ENCODE measurements at places on chromosomes 2 and 18. TPM values are rescaled to one million over a fixed set of nuclear protein-coding genes. Genes with fewer than 3 reads are reported as not detected.

- no peak for DNase-seq
Observed at GRCh38 chr2:97784953-97785352, 71.6 kb downstream of the ZAP70 start.

DNA sequence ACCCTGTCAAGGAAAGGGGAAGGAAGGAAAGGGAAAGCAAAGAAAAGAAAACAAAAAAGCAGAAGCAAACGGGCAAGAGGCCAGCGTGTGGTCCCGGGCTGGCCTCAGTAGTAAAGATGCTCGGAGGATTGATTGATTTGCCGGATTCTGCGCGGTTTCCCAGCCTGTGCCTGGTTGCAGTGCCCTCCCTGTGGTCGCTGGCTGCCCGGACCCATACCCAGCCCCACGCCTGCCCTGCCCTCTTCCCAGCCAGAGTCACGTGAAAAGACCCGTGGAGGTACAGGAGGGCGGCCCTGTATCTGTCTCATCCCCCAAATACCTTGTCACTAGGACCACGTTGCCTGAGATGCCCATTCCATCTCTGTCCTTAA, 55.1 kb upstream of the IMP4 start:
- DNase-seq, result no peak

DNA sequence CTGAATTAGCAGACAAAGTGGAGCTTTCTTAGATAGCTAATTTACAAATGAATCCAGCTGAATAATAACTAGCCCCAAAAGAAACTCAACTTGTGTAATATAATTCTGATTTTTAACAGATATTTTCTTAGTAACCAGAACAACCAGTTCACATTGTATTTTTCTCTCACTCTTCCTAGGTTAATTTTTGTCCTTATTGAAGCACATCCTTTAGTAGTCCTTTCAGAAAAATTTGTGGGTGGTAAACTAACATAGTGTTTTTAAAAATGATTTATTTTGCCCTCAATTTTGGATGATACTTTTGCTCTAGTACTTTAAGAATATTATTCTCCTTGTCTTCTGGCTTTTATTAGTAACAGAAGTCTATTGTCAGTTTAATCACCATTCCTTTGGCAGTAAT, 190.6 kb upstream of the SLC39A10 start:
- no peak for DNase-seq

GRCh38 chr2:84972207-84972783, 1.3 kb downstream of the KCMF1 start:
- no peak for DNase-seq

- no peak for DNase-seq
Observed at GRCh38 chr2:166230024-166230723, 102.4 kb upstream of the SCN1A start.

GRCh38 chr2:220946552-220946951, 625.6 kb downstream of the EPHA4 start:
- no peak for DNase-seq

DNA sequence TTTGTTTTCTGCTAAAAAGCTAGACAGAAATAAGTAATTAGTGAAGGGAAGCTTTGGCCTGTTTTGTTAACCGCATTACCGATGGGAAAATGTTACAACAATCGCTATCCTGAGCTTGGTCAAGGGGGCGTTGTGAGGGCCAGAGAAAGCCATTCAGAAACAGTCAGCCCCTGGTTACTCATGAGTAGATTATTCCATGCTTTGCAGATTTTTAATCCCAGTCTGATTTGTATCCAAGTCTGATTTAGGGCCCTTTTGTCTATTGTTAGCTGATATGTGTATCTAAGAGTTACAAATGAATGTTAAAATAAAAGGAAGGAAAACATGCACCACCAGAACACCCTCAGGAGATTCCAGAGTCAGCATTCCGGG, 99.1 kb downstream of the PRPF40A start:
- no peak for DNase-seq

DNA sequence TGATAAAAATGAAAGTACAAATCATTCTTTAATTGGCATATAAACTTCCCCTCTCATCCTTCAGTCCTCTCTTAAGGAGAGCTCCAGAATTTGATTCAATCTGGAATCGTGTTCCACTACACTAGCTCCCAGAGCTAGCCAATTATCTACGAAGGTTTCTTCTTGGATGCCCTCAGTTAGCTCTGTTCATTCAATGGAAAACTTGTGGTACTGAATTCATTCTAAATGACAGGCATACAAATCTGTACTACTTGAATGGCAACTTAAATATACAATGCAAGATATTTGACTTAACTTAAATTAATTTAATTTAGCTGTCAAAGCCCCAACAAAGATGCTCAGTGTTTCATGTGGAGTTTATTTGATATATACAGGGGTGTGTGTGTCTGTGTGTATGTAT, 1474.2 kb upstream of the CELF4 start:
- DNase-seq, result no peak

DNA sequence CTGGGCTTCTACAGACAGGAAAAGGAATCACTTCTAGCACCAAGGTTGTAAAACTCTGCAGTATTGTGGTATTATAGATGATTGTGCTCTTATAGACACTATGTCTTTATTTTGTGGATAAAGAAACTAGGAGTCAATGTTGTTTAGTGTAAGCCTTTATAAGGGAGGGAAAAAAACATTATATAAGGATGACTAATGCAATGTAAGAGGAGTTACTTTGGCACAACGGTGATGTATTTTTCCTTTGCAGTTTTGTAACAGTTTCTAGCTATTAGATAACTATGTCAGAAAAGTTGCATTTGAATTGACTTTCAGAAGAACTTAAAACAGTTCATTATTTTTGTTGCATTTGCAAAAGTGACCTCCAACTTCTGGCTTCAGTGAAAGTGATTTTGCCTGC, 545.4 kb downstream of the CCDC85A start:
- no peak for DNase-seq

DNA sequence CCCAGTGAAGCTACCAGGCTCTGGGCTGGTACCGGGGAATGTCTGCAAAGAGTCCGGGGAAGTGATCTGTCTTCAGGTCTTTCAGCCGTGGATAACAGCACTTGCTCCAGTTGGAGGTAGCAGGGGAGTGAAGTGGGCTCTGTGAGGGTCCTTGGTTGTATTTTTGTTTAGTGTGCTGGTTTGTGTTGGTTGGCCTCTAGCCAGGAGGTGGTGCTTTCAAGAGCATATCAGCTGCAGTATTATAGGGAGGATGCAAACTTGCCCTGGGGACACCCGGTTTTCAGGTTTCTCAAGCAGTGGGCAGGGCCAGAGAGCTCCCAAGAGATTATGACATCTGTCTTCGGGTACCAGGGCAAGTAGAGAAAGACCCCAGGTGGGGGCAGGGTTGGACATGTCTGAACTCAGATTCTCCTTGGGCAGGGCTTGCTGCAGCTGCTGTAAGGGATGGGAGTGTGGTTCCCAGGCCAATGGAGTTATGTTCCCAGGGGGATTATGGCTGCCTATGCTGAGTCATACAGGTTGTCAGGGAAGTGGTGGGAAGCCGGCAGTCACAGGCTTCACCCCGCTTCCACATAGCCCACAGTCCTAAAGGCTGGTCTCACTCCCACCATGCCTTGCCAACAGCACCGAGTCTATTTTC, 34.4 kb downstream of the ACAA2 start:
- no peak for DNase-seq

- no peak for DNase-seq
Observed at GRCh38 chr2:225002656-225003045, 39.6 kb downstream of the DOCK10 start.

- no peak for DNase-seq
Observed at GRCh38 chr2:175855794-175856453, 146.1 kb downstream of the LNPK start.

GRCh38 chr2:30733876-30734520, 73.2 kb downstream of the CAPN13 start:
- DNase-seq, result no peak

DNA sequence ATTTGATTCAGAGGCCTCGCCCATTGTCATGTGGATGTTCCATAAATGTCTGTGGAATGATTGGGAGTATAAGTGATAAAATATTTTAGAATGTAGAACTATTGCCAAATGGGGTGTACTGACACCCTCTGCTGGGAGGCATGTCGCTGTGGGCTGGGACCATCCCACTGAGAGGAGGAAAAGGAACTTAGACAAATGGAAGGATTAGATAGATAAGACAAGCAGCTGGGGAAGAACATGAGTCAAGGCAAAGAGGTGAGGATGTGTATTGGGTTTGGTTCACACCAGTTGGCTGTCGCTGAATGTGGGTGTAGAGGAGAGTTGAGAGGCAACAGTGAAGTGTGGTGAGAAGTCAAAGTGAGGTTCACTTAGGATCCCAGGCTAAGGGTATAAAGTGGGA, 4.0 kb downstream of the C2orf74 start:
- DNase-seq, result no peak

DNA sequence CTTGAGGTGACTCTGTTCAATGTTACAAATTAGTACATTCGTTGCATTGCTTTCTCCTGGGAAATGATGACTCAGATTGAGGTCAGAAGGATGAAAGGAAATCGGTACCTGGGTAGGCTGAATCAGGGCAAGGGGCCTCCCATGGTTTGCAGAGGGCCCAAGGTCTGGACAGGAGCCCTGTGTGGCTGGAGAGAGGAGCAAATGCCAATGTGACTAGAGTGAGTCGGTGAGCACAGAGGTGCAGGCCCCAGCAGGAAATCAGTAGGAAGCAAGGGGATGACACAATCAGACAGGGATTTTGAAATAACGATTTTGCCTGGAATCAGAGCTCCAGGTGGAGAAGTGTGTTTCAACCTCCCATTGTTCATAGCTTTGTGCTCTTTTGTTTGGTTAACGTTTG, 118.9 kb downstream of the CCDC102B start:
- DNase-seq, result no peak

PNPT1 gene
- 15.9 TPM for polyA plus RNA-seq

LAMA3 gene
- 0.32 TPM for polyA plus RNA-seq

HNMT gene
- polyA plus RNA-seq, result 36.2 TPM

SLC40A1 gene
- polyA plus RNA-seq, result 5.4 TPM

UGT1A1 gene
- polyA plus RNA-seq, result not detected

XDH gene
- 0.35 TPM for polyA plus RNA-seq

QPCT gene
- polyA plus RNA-seq, result 11.2 TPM
